ENCODE measurements at places on chromosomes 2 and 18. TPM values are rescaled to one million over a fixed set of nuclear protein-coding genes. Genes with fewer than 3 reads are reported as not detected.

The SERPINB10 gene
- total RNA-seq, result not detected

The IL36B gene
- not detected for total RNA-seq

The HOXD12 gene
- not detected for total RNA-seq

The NFE2L2 gene
- 57.2 TPM for total RNA-seq

The LCT gene
- total RNA-seq, result not detected

The MERTK gene
- total RNA-seq, result 1.4 TPM

The KCNE4 gene
- not detected for total RNA-seq

The TEX51 gene
- not detected for total RNA-seq

The LRP2 gene
- total RNA-seq, result not detected

The CNGA3 gene
- total RNA-seq, result not detected

The IL1RN gene
- 0.78 TPM for total RNA-seq

The LRRC30 gene
- not detected for total RNA-seq

The IL36A gene
- not detected for total RNA-seq

The RGPD4 gene
- total RNA-seq, result not detected

The TM4SF20 gene
- total RNA-seq, result not detected

The LYG2 gene
- total RNA-seq, result not detected

The TET3 gene
- 2.5 TPM for total RNA-seq

The DNAH7 gene
- not detected for total RNA-seq

The SIX2 gene
- 7.3 TPM for total RNA-seq

The GALNT14 gene
- 251 TPM for total RNA-seq

The C2orf92 gene
- 9.2 TPM for total RNA-seq

The RIT2 gene
- total RNA-seq, result not detected

The ATP6V1C2 gene
- not detected for total RNA-seq

The PROKR1 gene
- total RNA-seq, result not detected

The NAT8 gene
- not detected for total RNA-seq

The FRZB gene
- not detected for total RNA-seq

The SERPINB11 gene
- total RNA-seq, result not detected

The GPAT2 gene
- not detected for total RNA-seq

The FZD7 gene
- 92.1 TPM for total RNA-seq

The C2orf66 gene
- total RNA-seq, result not detected

The THUMPD2 gene
- 11.9 TPM for total RNA-seq
